ENCODE measurements at places on chromosomes 3 and 15.

GRCh38 chr3:181210275-181210674 lies 220.7 kb upstream of the DNAJC19 start:
- DNase-seq, result no peak

DNA sequence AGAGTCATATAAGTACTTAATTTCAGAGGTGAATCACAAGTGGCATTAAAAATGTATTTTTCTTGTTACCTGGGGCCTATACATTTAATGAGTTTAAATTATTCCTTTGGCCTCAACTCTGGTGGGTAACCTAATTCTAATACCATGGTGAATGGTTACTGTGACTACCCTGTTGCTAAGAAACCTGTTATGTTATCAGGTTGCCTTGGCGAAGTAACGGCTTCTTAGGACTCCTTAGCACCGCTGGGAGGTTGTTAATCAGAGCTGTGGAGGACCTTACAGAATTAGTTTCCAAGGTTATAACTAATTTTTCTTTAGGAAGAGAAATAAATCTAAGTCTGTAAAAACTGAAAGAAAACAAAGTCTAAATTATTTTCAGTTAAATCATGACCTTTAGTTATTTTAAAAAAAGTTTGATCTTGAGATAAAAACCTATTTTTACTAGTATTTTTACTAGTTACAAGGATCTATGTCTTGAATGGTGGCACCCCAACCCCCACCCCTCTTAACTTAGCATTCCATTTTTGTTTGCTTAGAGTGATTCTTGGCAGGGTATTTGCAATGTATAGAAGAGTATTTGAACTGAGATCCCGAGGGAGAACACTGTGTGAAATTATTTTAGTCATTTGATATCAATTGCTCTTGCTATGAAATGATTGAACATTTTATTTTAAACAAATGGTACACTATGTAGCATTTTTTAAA lies 155.5 kb downstream of the FNDC3B start:
- no peak for DNase-seq

DNA sequence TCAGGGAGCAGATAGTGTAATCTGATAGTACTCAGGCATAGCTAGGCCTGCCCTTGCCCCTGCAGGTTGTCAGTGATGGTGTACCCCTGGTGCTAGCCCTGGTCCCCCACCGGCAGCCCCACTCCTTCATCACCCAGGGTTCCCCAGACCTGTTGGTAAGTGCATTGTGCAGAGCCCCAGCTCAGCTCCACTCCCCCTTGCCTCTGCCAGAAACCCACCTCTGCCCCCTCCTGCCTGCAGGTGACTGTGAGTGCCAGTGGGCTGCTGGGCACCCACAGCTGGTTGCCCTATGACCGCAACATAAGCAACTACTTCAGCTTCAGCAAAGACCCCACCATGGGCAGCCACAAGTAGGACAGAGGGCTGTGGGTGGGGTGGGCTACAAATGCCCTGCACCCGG lies 27.5 kb downstream of the NBEAL2 start:
- no peak for DNase-seq

DNA sequence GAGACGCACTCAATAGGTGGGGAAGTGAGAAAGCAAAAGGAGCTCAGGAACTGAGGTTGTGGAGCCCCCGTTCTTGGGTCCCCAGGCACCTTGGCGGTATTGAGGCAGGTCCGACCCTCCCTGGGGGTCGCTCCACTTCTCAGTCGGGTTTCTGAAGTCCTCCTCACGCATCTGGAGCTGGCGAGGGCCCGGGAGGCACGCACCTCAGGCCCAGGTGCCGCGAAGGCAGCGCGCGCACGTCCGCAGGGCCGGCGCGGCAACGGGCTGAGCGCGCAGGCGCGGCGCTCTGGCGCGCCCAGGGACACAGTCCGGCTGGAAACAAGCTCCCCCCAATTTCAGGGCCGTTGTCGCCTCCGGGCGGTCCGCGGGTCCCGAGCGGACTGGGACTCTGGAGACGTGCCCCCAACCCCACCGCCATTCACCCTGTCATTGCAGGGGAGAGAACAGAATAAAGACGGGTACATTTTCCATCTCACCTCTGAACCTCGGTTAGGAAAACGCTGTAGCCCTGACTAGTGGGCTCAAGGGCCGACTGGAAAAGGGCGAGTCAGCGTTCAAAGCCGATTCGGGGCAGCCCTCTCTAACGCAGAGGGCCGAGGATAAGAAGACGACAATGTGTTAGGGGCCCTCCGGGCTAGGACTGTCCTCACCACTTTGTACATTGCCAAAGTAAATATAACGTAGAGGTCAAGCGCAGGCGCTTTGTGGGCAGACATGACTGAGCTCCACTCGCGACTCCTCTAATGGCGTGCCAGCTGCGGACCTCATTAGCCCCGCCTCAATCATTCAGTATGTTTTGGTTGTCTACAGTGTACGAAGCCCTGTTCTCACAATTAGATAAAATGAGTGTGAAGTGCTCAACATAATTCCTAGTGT lies at the start of gene ZNF770:
ZNF770 (minus strand) TSS at position 261 of the 876 bp plus-strand sequence. CDS start 4,853 bp downstream, outside the sequence.
- DNase-seq, result peak; percentile 81

GRCh38 chr3:62367763-62368195 lies 5.6 kb downstream of the FEZF2 start:
- no peak for DNase-seq

GRCh38 chr3:192496905-192497587 lies 230.3 kb downstream of the FGF12 start:
- no peak for DNase-seq

GRCh38 chr15:33837294-33837693 lies 131.0 kb upstream of the CHRM5 start:
- no peak for DNase-seq

DNA sequence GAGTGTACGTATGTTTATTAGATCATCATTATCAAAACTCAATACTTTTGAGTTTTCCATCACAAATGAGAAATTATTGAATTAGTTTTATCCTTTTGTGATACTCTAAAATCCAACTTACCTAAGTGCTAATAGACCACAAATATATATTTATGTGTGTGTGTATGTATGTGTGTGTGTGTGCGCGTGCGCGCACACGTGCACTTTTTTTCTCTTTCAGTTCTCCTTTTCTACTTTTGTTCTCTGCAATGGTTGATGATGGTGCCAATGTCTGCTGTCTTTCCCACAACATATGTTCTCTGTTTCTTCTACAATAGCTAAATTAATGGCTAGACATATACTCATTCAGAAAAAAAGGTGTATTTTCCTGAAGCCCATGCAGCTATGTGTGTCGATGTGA lies 571.6 kb upstream of the ARPP21 start:
- DNase-seq, result no peak

DNA sequence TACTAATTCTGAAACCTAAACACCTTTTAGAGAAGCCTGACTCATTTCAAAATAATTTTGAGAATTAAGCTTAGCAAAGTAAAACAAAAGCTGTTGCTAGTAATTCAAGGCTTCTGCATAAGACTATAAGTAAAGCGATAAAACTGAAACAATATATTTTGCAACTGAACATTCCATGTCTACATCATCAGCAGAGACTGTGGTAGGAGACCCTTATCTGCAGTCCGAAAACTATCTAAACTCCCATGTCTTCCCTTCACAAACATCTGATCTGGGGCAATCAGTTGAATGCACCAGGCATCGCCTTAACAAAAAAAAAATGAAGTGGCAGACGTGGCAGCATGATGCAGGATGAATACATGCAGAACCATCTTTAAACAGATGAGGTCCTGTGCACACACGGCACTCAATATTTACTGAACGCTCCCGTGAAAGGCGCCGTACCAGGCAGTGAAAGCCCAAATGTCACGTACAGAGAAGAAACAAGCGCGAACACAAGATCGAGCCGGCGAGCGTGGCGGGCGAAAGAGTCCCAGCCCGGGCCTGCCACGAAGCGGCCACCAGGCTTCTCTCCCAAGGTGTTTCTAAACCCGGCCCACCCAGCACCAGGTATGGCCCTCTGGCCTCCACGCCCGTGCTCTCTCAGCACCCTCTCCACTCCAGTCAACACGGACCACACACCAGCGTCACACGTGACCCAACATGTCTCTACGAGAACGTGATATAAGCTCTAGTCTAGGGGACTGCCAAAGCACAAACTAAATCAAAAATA lies 63.0 kb downstream of the CHSY1 start:
- no peak for DNase-seq

DNA sequence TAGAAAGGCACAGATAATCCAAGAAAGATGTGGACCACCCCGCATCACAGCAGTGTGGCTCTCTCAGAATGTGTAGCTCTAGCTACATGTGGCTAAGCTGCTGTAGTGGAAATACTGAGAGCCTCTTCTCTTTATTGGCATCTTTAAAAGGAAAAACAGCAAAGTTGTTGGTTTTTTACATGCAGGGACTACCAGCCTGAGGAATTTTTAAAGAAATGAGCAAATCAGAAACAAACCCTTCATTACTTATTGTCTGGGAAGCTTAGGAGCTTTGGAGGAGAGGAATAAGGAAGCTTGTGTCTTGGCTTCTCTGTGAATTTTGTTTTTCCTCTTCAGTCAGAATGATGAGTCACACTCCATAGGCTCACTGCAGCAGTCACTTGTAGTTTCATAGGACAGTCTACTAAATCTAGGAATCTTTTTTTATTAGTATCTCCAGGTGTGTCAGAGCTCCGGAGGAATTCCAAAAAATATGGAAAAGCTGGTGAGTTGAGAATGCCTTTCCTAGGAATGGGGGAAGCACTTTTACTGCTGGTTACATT lies 27.5 kb downstream of the POLG start:
- DNase-seq, result no peak

DNA sequence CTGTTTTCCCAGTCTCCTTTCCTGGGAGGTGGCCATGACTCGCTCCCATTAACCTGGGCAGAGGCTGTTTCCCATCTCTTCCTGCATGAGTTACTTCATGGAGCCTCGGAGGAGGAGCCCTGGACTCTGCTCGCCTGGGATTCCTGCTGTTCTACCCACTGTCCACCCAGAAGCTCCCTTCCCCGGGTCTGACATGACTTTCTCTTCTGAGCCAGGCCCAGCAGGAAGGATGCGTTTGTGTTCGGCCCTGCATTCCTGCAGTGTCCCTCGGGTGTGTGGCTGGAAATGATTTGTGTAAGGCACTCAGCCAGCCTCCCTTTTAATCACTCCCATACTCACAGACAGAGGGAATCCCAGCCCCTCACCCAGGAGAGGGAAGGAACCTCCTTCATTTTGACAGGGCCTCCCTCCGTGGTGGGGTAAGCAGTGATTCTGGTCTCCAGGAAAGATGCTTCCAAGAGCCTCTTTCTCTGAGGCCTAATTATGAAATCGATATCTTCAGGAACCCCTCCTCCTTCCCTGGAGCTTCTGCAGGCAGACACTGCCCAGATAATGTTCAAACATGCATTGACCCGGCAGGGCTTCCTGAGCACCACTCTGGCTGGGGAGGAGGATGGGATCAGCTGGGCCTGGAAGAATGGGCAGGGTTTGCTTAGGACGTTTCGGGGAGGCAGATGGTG lies 41.6 kb upstream of the DLG1 start:
- DNase-seq, result no peak

GRCh38 chr15:95883064-95883463 lies 447.4 kb upstream of the NR2F2 start:
- no peak for DNase-seq

GRCh38 chr15:76668900-76669299 lies 236.2 kb downstream of the SCAPER start:
- DNase-seq, result no peak

DNA sequence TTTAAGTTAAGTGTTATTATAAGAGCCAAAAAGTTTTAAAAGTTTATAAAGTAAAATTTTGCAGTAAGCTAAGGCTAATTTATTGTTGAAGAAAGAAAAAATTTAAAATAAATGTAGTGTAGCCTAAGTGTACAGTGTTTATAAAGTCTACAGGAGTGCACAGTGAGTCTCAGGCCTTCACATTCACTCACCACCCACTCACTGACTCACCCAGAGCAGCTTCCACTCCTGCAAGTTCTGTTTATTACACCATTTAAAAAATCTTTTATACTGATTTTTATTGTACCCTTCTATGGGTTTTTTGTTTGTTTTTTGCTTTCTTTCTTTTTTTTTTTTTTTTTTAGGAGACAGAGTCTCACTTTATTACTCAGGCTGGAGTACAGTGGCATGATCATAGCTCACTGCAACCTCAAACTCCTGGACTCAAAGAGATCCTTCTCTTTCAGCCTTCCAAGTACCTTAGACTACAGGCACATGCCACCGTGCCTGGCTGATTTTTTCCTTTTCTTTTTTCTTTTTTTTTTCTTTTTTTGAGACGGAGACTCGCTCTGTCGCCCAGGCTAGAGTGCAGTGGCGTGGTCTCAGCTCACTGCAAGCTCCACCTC lies 25.9 kb downstream of the CSTA start:
- no peak for DNase-seq

GRCh38 chr3:159765860-159766294 lies 222.8 kb upstream of the IL12A start:
- no peak for DNase-seq

- no peak for DNase-seq
These were observed 33.3 kb downstream of the CMTM6 start for GRCh38 chr3:32469151-32469874.

- DNase-seq, result no peak
These were observed 130.5 kb downstream of the LRRC3B start for GRCh38 chr3:26753095-26753494.

DNA sequence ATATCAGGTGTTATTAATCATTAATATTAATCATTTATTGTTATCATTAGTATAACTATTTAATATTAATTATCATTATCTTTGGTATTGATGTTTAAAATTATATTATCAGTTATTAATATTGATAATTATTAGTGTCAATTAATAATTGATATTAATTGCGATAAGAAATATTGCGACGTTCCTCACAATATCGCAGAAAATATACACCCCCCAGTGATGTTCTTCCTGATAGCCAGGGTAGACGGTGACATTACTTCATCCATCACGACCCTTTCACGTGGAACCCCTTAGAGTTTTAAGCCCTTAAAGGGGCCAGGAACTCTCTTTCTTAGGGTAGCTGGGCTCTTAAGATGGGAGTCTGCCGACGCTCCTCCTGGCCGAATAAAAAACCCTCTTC lies 98.6 kb upstream of the OSBPL11 start:
- DNase-seq, result no peak

DNA sequence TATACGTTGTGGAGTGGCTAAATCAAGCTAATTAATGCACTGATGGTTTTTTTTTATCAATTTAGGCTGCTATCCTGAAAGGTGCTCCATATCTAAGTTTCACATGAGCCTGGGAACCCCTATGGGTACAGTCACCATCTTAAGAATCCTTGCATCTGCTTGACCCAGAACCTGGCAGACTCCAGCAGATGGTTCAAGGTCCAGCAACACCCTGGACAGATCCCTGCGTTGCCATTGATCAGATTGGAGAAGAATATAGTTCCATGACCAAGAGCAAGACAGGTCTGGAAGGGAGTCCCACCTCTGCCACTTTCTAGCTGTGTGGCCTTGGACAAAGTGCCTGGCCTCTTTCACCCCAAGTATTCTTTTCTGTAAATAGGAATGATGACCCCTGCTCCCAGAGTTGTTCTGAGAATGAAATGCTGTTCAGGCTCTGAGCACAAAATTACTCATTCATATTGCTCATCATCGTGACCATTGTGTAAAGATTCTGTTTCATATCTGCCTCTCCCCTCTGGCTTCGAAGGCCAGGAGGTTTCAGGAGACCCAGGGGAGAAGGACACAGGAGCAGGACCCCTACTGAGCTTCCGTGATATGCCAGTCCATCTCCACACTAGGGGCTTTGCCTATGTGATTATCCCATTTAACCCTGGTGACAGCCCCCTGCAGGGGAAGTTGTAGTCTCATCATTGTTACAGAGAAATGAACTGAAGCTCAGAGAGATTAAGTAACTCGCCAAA lies 30.0 kb upstream of the TSEN2 start:
- peak; percentile 8 for DNase-seq

GRCh38 chr3:46541835-46542234 lies 24.3 kb downstream of the LRRC2 start:
- no peak for DNase-seq

GRCh38 chr15:41886741-41887140 lies 7.1 kb downstream of the SPTBN5 start:
- DNase-seq, result no peak

- DNase-seq, result no peak
These were observed 18.0 kb upstream of the HTR3E start for GRCh38 chr3:184078851-184079250.
